ENCODE measurements at places on chromosomes 12 and 14.
A peak's percentile ranks its signal among the peaks of the same experiment; 100 is the strongest.

DNA sequence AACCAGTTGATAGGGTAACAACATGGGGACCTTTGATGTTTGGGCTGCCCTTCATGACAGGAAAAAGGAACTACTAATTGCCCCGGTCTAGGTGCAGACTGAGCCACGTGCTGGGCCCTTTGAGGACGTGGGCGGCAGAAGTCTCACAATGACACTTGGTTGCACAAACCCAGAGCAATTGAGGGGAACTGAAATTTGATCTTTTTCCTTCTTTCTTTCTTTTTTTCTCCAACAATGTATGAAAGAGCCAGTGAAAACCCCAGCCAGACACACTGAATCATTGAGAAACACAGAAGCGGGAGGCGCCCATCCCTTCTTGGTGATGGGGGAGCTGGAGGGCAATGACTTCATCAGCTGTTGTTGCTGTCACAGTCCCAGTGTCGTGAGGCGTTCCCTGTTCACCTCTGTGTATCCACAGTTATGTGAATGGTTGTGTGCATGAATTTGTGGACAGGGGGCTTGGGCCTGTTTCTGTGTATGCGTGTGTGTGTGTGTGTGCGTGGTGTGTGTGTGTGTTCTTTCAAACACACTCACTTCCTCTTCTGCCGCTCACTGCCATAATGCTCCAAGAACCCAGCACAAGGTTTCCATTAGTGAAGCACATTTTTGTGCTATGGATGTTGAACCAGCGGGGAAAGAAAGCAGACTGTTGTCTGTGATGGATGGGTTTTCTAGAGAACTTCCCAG is 137.5 kb upstream of the CCND2 start:
- DNase-seq, result peak; percentile 52

- DNase-seq, result no peak
Observed at GRCh38 chr12:101018540-101018939, 191.5 kb downstream of the SLC5A8 start.

GRCh38 chr14:101364503-101365328 is 196.6 kb upstream of the DIO3 start:
- DNase-seq, result no peak

- DNase-seq, result no peak
Observed at GRCh38 chr12:109920261-109920780, 20.2 kb downstream of the TCHP start.

DNA sequence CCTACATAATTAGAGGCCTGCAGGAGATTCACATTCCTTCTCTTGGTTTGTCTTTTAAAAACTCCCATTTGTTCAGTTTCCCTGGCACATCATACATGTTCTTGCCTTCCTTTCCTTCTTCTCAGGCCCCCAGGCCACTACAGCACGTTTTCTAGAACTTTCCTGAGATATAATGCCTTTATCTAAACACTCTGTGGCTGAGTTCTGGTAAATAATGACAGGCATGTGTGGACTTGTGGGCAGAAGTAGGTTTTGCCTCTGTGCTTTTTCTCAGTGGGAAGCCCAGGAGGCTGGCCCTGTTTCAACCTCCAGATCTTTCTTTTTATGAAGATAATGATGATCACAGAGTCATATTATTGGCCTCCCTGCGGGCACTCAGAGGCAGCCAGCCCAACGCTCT is 117.2 kb downstream of the TMX1 start:
- no peak for DNase-seq

DNA sequence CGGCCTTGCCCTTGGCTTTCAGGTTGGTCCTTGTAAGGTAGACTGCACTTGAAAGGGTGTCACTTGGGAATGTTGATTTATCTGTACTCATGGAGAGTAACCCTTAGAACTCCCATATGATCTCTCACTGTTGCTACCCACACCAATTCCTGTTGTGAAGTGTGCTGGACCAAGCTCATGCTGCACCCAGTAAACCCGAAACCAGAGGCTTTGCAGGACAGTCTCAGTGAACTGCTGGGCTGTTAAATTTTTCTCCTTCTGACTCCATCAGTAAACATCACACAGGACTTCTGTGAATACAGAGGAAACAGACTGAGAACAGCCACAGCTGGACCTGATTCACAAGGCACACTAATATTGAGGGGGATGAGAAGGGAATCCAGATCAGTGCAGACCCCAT is 783.0 kb downstream of the TMEM121 start:
- no peak for DNase-seq

GRCh38 chr14:92844204-92844603 is 50.1 kb downstream of the GOLGA5 start:
- DNase-seq, result no peak

DNA sequence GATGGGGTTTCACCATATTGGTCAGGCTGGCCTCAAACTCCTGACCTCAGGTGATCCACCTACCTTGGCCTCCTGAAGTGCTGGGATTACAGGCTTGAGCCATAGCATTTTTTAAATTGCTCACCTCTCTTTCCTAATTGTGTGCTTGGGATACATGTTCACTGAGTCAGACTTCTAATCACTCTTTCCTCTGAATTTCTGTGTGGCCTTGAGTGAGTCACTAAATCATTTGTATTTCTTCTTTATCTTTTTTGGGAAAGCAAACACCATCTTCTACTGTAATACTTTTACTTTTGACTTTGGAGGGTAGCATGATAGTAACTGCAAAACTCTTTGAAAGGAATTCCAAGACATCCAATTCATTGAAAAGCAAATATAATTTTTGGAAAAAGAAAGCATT is 60.8 kb downstream of the FLRT2 start:
- no peak for DNase-seq

GRCh38 chr12:47509398-47509851 is 196.4 kb downstream of the RPAP3 start:
- DNase-seq, result no peak

DNA sequence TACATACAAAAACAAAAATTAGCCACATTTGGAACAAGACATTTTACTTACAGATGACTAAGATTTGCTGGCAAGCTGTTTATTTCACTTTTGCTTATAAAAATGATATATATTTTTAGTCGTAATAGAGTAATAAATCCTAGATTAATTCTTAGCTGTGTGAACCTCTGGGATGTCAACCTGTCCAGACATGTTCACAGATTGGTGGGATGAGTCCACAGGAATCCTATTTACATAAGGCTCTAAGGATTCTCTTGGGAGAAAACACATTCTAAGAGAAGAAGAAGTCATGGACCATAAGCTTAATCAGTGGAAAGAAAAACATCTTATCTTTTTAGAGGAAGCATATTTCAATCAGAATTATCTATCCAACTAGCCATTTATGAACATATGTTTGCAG is 797.4 kb downstream of the C12orf50 start:
- DNase-seq, result no peak

GRCh38 chr14:74962493-74962892 is 7.1 kb upstream of the PGF start:
- no peak for DNase-seq

GRCh38 chr12:123232472-123232806 is 502 bp downstream of the MPHOSPH9 start:
- DNase-seq, result no peak

DNA sequence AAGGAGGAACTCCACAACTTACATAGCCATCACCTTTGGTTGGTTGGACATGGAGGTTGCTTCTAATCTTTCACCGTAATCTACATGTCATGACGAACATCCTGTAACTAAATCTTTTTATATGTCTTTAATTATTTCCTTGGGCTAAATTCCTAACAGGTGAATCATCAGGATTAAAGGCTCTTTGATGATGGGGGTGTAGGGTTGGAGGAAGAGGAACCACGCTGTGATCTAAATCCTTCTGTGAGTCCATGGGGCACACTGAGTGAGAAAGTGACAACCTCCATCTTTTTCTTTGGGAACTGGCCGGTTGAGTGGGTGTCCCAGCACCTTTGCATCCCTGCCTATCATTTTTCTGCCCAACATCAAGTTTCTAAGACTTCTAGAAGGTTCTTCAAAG is 31.1 kb upstream of the MAP1LC3B2 start:
- no peak for DNase-seq

All from stimulated activated CD4-positive, alpha-beta T cell treated with anti-CD3 and anti-CD28 coated beads, Interleukin-4, amount 100 ng/mL, for 4 hours (primary cell).